ENCODE measurements at places on chromosomes 4 and X. TPM values are rescaled to one million over a fixed set of nuclear protein-coding genes. Genes with fewer than 3 reads are reported as not detected.

CCDC110 gene
- 0.14 TPM for total RNA-seq

CLNK gene
- total RNA-seq, result not detected

PPP1R2C gene
- not detected for total RNA-seq

GSX2 gene
- total RNA-seq, result not detected

YIPF7 gene
- 0.47 TPM for total RNA-seq

WAS gene
- total RNA-seq, result 0.64 TPM

CACNA1F gene
- total RNA-seq, result 0.05 TPM

ZNF330 gene
- 25.8 TPM for total RNA-seq

MANBA gene
- 18.4 TPM for total RNA-seq

SH2D1A gene
- 1.9 TPM for total RNA-seq

RBM47 gene
- total RNA-seq, result 0.48 TPM

HTATSF1 gene
- 69.1 TPM for total RNA-seq

AKAP17A gene
- 43.9 TPM for total RNA-seq

CT47B1 gene
- total RNA-seq, result not detected

KLF8 gene
- total RNA-seq, result 2.2 TPM

KIAA1210 gene
- total RNA-seq, result not detected

USP17L28 gene
- not detected for total RNA-seq

NUDT10 gene
- 18.3 TPM for total RNA-seq

SPIN4 gene
- 12.8 TPM for total RNA-seq

IQSEC2 gene
- total RNA-seq, result 1.7 TPM

LGI2 gene
- total RNA-seq, result 4.6 TPM

TMEM156 gene
- total RNA-seq, result not detected

TCEAL6 gene
- total RNA-seq, result not detected

DDX53 gene
- total RNA-seq, result not detected

IL1RAPL2 gene
- total RNA-seq, result 0.50 TPM

GAGE12J gene
- not detected for total RNA-seq

ANKRD50 gene
- total RNA-seq, result 29.3 TPM

CORIN gene
- 0.34 TPM for total RNA-seq

USP17L19 gene
- not detected for total RNA-seq

CENPVL1 gene
- 1.3 TPM for total RNA-seq

DDX60 gene
- 2.1 TPM for total RNA-seq

BTK gene
- total RNA-seq, result not detected

BEX5 gene
- total RNA-seq, result 3.8 TPM

GABRA4 gene
- not detected for total RNA-seq

MAGEC1 gene
- total RNA-seq, result not detected

DEFB131A gene
- not detected for total RNA-seq

TBX22 gene
- 0.26 TPM for total RNA-seq

PLK4 gene
- total RNA-seq, result 49.6 TPM

TDO2 gene
- not detected for total RNA-seq

ADAMTS3 gene
- total RNA-seq, result 2.7 TPM

UGT2B15 gene
- total RNA-seq, result not detected

TMEM150C gene
- 8.9 TPM for total RNA-seq

SPANXA1 gene
- not detected for total RNA-seq

UCHL1 gene
- 285 TPM for total RNA-seq

TLR6 gene
- 0.19 TPM for total RNA-seq

CSAG3 gene
- total RNA-seq, result not detected

IL1RAPL1 gene
- 2.7 TPM for total RNA-seq

SSX4B gene
- total RNA-seq, result not detected

SLC9B1 gene
- total RNA-seq, result 1.7 TPM
